ENCODE measurements at places on chromosomes 11 and 22. TPM values are rescaled to one million over a fixed set of nuclear protein-coding genes. Genes with fewer than 3 reads are reported as not detected.
A peak's percentile ranks its signal among the peaks of the same experiment; 100 is the strongest.

- no peaks in the 10 kb centered on the region for H3K36me3 ChIP-seq
- H3K4me1 ChIP-seq, result no peaks in the 10 kb centered on the region
- no peak for DNase-seq
- peaks cover 7% of the 10 kb centered on the region for H3K27me3 ChIP-seq
Measured at GRCh38 chr11:44344921-44345320, 35.0 kb upstream of the ALX4 start.

The OMP gene
- not detected for total RNA-seq

- no peak for DNase-seq
- H3K36me3 ChIP-seq, result no peaks in the 10 kb centered on the region
- no peaks in the 10 kb centered on the region for H3K4me1 ChIP-seq
- no peak overlapping the region for H3K4me3 ChIP-seq
- no peaks in the 10 kb centered on the region for H3K27me3 ChIP-seq
Measured at GRCh38 chr11:31437742-31438435, 68.2 kb downstream of the DNAJC24 start.

GRCh38 chr22:45867118-45867905 lies 109.7 kb downstream of the WNT7B start:
- peaks cover 29% of the 10 kb centered on the region for H3K27me3 ChIP-seq
- no peaks in the 10 kb centered on the region for H3K4me1 ChIP-seq
- no peaks in the 10 kb centered on the region for H3K36me3 ChIP-seq
- no peak overlapping the region for H3K27ac ChIP-seq
- peak; percentile 53 for DNase-seq
- peak overlapping the region; percentile 29 for H3K4me3 ChIP-seq

The RIN1 gene
- total RNA-seq, result 0.68 TPM

- H3K4me1 ChIP-seq, result no peaks in the 10 kb centered on the region
- no peak overlapping the region for H3K4me3 ChIP-seq
- H3K36me3 ChIP-seq, result no peaks in the 10 kb centered on the region
- no peak for DNase-seq
- no peak overlapping the region for H3K27ac ChIP-seq
Measured at GRCh38 chr11:134856056-134856971, 444.3 kb upstream of the B3GAT1 start.

- no peak overlapping the region for H3K4me3 ChIP-seq
- H3K36me3 ChIP-seq, result no peaks in the 10 kb centered on the region
- no peak overlapping the region for H3K27ac ChIP-seq
- no peaks in the 10 kb centered on the region for H3K27me3 ChIP-seq
- no peaks in the 10 kb centered on the region for H3K4me1 ChIP-seq
Measured at GRCh38 chr11:133842730-133843129, 2.6 kb downstream of the SPATA19 start.

DNA sequence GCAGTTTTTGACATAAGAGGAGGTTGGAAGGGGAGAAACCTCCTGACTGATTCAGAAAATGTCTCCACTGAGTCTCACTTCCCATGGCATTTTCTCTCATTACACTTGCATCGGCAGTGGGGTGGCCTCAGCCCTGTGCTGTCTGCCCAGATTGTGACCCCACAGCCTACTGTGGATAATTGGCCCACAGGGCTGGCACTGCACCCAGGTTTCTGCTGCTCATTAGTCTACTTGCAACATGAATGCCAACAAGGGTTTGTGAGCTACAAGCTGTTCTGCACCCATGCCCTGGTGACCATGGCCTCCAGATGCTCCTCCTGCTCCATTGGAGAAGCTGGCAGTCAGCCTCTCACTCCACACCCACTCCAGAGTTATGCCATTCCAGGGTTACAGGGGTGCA lies 296.0 kb downstream of the CTTN start:
- no peak overlapping the region for H3K4me3 ChIP-seq
- no peaks in the 10 kb centered on the region for H3K36me3 ChIP-seq
- H3K4me1 ChIP-seq, result no peaks in the 10 kb centered on the region
- H3K27ac ChIP-seq, result no peak overlapping the region

DNA sequence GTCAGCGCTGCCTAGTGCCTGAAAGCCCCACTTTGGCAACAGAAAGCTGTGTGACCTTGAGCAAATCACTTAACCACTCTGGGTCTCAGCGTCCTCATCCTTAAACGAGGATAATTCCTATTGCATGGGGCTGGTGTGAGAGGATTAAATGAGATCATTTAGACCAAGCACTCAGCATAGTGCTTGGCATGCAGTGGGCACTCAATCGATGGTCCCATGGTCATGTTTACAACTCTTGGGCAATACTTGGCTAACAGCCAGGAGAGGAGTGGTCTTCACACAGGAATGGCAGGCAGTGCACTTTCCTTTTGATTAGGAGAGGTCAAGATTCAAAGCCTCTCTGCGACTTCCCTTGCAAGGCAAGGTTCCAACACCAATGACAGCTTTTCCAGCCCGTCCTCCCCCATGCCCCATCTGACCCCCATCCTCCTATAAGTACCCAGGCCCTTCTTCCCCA lies 14.1 kb downstream of the TNKS1BP1 start:
- H3K27ac ChIP-seq, result peak overlapping the region; percentile 91
- no peaks in the 10 kb centered on the region for H3K27me3 ChIP-seq
- no peak for DNase-seq

The MAJIN gene
- total RNA-seq, result not detected

Measured in sigmoid colon (tissue), 7 donors.